T-helper 22 cell (primary cell): ENCODE measurements at places on chromosomes 16 and 17.

GRCh38 chr16:57727610-57728009, 8.0 kb upstream of the KATNB1 start:
- DNase-seq = no peak

DNA sequence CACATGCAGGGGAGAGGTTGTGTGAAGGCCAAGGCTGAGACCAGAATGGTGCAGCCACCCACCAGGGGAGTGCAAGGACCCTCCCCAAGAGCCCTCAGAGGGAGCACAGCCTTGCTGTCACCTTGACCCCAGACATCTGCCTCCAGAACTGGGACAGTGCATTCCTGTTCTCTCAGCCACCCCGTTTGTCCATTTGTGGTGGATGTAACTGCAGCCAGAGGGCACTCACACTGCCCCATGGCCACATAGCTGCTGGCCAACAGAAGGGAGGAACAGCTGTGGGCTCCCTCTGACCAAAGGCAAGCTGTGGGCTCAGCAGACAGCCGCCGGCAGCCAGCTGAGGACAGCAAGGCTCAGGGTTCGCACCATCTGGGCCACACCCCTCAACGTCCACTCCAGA, 49.8 kb upstream of the KLHDC4 start:
- no peak for DNase-seq

GRCh38 chr17:80002690-80003490, 32.8 kb downstream of the TBC1D16 start:
- no peak for DNase-seq

- DNase-seq = peak; percentile 19
These were observed 12.5 kb downstream of the SAMD14 start for GRCh38 chr17:50117202-50118051.

GRCh38 chr17:20991276-20992037, 51.4 kb downstream of the USP22 start:
- no peak for DNase-seq

DNA sequence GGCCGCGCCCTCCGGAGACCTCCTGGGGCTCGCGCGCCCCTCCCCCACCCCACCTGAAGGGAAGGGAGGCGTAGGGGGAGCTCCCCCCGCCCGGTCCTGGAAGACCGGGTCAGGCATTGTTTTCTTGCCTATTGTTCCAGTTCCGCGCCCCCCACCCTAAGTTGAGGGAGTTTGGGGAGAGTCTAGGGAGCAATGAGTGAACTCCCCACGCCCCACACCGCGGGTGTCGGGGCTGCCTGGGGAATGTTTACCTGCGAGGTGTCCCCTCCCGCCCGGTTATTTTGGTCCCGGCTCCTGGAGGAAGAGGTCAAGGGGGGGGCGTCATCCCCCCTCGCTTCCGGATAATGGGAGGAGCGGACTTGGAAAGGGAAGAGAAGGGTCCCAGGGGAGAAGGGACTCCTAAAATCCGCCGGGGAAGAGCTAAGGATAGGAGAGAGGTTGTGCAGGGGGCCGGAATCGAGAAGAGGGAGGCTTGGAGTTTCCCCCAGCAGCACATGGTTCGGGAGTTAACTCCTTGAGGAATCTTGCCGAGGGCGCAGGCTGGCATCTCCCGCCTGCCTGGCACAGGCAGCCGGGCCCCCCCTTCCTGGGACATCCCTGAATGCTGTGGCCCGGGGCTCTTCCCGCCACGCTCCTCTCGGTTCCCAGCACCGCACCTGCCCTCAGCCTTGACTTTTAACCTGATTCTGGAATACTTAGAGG, 881 bp downstream of the MLLT6 start:
- no peak for DNase-seq

GRCh38 chr16:17578981-17579874, 108.5 kb upstream of the XYLT1 start:
- peak; percentile 6 for DNase-seq

DNA sequence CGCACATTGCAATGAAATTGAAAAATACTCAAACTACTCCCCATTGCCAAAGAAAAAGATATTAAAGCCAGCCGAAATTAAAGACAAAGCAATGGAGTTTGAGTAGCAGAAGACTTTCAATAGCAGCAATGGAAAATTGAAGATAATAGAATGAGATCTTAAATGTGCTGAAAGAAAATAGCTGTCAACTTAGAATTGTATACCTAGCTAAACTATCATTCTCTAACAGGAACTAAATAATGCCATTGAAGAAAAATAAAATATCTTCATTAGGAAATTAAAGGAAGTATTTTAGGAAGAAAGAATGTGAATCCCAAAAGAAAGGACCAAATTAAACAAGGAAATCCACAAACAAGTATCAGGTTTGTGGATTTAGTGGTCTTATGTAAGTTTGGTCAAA, 165.6 kb downstream of the USP31 start:
- DNase-seq = no peak

- no peak for DNase-seq
These were observed 35.8 kb downstream of the AMFR start for GRCh38 chr16:56389554-56389953.

DNA sequence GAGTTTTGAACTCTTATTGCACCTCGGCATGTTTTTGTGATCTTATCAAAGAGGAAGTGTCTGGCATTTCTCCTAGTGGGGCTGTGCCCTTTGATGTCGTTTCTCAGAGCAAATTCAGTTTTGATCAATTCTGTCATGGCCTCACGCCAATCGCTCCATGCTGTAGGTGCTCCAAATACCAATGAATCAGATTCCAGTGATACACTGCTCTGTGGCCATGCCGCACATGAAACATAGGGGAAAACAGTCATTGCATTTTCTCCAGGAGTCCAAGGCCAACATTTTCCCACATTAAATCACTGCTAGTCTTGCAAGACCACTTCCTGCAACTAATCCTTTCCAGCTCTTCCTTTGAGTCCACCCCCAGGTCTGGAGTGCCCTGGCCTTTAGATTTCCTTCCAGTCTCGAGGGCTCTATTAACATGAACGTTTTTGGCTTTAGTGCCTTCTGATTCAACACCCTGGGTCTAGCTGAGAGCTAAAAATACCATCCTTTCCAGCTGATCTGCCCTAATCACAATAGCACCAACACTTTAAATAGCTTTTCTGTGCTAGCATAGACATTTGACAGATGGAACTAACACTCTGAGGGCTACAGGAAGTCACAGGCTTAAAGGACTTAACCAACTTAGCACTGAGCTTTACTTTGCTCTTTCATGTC, 18.2 kb upstream of the RASL10B start:
- no peak for DNase-seq

- no peak for DNase-seq
These were observed 50.6 kb upstream of the NKD1 start for GRCh38 chr16:50497592-50497991.

DNA sequence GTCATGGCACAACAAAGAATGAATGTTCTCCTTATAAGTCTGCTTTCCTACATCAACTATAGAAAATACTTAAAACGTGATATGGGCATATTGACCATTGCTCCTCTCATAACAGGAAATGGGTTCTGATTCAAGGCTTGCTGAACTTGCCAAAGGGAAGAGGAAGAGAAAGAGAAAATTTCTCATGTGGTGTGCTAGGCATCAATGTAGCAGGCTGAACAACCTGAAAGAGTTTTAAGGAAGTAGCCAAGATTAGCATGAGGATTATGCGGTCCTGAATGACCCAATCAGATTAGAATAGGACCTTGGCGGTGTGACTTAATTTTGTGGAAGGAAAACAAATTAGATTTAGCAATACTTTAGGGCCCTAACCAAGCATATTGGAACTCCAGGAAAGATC, 617.7 kb upstream of the CDH11 start:
- DNase-seq = no peak

DNA sequence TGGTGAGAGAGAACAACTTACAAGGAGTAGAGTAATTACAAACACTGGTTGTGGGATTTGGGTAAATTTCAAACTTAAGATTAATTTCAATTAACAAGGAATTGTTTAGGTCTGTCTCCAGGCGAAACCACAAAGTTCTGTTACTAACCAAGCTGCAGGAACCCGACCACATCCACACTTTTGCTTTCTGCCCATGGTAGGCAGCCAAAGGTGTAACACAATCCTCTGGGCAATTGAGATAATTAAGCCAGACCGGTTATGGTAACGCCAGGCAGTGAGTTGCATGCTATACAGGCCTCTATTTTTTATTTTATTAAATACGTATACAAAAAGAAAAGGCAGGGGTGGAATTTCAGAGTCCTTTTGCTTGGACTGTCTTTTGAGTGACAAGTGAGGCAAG, 12.0 kb downstream of the KCNJ2 start:
- DNase-seq = no peak

DNA sequence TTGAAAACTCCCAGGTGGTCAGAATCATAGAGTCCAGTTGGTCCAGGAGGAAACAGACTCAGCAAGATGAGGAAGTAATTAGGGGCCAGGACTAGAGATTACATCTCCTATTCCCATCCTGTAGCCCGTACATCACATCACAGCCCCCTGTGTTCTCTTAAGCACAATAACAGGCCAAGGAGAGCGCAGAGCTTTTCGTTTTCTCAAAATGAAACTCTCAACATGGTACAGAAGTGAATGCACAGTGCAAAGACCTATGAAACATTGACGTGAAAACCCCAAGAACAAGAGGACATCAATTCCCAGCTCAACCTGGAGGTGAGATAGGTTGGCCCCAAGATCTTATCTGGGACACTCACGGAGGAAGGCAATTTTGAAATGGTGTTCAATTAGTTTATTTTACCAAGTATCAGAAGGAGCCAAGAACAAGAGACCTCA, 9.0 kb downstream of the PIK3R5 start:
- no peak for DNase-seq

- DNase-seq = no peak
These were observed 2.4 kb upstream of the PSMC3IP start for GRCh38 chr17:42579794-42580551.

- no peak for DNase-seq
These were observed 10.8 kb downstream of the TAT start for GRCh38 chr16:71565812-71566700.

- no peak for DNase-seq
These were observed 26.4 kb downstream of the ARHGAP17 start for GRCh38 chr16:24988593-24989338.

DNA sequence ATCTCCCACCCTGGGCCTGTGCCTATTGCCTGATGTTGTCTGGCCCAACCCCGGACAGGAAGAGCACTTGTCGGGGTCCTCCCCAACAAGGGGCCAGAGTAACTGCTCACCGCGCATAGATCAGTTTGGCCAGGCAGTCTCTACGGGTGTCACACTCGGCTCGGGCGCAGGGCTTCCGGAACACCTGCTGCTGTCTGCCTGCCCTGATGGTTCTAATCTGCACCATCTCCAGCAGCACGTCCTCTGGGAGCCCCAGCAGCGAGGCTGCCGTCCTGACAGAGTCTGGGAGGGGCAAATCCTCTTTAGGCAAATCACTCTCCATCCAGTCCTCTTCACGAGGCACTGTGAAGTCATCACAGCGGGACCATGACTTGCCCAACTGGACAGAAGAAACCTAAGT, 24.0 kb downstream of the MYO19 start:
- no peak for DNase-seq

DNA sequence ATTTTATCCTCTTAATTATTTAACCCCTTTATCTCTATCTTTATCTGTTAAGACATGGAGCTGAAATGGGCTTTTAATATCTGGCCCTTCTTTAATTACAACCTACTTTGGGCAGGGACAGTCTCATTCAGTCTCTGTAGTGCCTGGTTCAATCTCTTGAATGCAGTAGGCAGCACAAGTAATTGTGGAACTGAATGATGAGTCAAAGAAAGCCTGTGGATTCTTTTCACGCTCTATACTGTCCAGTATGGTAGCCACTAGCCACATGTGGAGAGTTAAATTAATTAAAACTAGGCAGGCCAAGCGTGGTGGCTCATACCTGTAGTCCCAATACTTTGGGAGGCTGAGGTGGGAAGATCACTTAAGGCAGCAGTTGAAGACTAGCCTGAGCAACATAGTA, 9.3 kb downstream of the BPTF start:
- no peak for DNase-seq

DNA sequence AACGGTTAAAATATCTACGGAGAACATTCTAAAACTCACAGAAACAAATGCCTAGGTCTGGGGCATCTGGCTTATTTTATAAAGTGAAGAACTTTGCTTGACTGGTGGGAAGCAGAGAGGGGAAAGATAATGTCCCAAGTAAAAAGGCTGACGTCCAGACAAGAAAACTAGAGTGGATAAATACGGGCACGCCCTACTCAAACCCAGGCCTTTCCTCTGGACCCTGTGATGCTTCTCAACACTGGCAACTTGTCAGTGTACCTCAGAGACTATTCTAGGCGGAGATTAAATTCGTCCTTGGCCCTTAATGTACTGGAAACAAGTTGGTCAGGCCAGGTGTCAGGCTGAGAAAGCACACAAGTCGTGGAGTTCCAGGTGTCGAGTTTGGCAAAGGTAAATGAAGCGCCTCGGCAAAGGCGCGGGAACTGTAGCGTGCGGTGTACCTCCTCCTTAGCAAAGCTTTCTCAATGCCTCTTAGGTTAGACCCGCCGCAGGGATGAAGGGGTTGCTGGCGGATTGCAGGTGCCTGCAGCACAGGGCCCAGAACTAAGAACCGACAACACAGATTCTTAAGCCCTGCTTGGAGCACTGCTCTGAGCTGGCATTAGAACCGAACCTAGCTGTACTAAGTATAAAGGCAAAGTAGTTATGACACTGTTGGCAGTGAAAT, 668 bp upstream of the UNK start:
- no peak for DNase-seq

- DNase-seq = no peak
These were observed 8.8 kb downstream of the CNP start for GRCh38 chr17:41975099-41976083.
